ENCODE measurements at places on chromosomes 5 and 9.
A peak's percentile ranks its signal among the peaks of the same experiment; 100 is the strongest.

- DNase-seq = peak; percentile 84
Measured at GRCh38 chr9:122099271-122099869, 6.3 kb upstream of the TTLL11 start.

GRCh38 chr5:97714424-97714823 lies 531.4 kb upstream of the RIOK2 start:
- DNase-seq = no peak

- no peak for DNase-seq
Measured at GRCh38 chr9:115759426-115759825, 394.2 kb upstream of the PAPPA start.

DNA sequence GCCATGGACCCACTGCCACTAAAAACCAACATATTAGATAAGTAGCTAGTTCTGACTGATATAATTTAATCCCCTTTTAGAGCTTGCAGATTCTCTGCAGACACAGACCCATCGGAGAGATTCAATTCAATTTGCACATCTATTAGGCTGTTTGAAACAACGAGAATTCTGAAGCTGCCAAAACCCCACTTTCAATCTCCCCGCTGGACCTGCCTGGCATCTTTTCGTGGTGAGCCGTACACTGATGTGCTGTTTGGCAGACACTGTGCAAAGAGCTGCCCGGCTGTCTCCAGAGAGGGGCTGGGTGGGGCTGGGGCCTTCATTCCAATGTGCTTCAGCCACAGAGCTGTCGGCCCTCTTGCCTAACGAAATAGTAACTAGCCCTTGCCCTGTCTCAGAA lies 42.1 kb upstream of the FAM240B start:
- DNase-seq = no peak

- no peak for DNase-seq
Measured at GRCh38 chr5:1974501-1975405, 92.0 kb upstream of the IRX4 start.

GRCh38 chr9:109730228-109730627 lies 49.8 kb upstream of the PALM2AKAP2 start:
- no peak for DNase-seq

GRCh38 chr5:177419046-177419445 lies 7.4 kb upstream of the GRK6 start:
- DNase-seq = no peak

DNA sequence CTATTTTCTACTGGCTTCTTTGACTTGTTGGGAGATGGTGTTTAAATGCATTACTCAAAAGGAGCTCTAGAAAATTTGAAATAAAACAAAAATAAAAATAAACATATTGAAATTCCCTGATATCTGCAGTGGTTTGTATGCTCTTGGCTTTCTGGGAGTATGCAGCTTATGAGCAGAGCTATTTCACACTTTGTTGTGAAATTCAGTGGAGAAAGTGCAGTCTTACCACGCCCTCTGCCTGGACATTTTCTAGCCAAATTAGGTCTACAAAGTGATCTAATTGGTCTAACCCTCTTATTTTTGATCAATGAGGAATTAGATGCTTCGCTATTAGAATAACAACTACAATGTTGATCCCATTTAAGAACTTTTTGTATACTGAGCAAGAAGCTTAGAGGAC lies 66.8 kb downstream of the INSYN2B start:
- no peak for DNase-seq

- DNase-seq = no peak
Measured at GRCh38 chr9:77305622-77306400, 128.5 kb downstream of the VPS13A start.

DNA sequence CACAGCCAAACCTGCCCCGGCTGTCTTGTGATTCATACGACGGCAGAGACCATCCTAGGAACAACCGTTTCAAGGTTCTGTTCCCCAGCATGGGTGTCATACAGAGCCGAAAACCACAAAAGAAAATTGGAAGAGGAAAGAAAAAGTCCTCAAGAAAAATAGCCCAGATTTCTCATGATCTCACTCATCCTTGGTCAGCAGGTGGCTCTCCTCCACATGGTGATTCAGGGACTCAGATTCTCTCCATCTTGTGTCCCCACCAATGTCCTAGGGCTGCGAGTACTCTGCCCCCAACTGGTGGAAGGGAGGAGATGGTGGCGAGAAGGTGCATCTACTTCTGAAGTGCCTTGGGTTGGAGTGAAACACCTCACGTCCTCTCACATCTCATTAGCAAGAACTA lies 25.6 kb downstream of the PDZD2 start:
- no peak for DNase-seq

DNA sequence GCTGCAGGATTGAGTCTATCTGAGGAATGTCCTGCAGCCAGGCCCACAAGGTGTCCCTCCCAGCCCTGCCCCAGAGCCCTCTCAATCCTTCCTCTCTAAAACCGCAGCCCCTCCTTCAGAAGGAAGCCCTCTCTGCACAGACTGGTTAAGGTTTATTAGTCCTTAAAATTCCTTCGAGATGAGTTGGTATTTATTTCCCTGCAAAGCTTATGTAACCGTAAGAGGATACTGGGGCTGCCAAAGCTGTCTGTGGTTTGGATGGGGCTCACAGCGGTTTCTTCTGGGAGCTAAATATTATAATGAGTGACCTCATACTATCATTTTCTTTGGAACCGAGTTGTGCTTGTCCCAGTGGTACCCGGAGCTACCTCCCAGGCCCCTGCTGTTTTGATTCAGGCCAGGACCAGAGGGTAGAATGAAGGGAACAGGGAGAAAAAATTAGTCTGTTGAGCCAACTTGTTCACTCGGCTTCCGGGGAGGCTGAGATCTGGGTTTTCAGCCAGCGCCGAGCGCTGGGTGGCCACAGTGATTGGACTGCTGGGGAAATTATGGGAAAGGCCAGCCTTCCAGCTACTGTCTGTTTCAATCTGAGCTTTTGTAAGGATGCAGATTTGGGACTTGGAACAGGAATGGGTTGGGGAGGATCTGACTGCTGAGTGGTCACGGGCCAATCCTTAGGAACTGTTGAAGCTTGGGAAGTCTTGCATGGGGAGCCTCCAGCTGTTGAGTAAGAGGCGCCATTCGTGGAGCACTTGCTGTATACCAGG lies 107.5 kb downstream of the NDFIP1 start:
- no peak for DNase-seq

DNA sequence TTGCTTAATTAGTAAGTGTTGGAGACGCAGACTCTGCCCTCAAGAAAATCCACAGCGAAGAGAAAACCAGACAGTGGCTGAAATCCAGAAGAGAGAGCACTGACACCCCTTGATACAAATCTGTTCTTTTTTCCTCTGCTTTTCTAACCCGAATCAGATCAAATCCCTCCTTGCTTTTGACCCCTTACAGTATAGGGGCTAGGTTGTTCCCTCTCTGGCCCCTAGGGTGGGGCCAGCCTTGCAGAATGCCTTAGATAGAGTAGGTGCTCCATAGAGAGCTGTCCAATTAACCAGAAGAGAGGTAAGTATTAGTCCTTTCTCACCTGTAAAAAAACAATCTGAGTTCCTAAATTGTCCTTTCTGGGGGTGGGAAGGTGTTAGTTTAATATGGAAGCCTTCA lies 10.1 kb downstream of the C1QTNF2 start:
- DNase-seq = no peak

DNA sequence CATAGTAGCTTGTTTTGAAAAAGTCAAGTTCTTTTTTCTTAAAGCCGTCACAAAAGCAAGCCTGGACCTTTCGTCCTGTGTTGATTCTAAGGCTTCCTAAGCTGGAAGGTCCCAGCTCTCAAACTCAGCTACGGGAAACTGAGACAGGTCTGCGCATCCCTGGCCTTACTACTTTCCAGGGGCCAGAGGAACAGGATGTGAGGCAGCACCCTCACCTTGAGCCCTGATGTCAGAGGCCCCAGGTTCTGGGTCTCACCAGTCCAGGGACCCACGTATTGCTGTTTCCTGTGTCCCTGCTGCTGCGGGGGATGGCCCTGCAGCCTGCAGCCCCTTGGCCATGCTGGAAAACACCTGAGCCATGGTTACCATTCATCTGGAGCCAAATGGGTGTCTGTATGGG lies 123.9 kb downstream of the COL23A1 start:
- no peak for DNase-seq

GRCh38 chr5:113489299-113489698 lies 1.0 kb upstream of the MCC start:
- DNase-seq = no peak

GRCh38 chr9:81132796-81133195 lies 556.6 kb downstream of the TLE1 start:
- DNase-seq = no peak
